ENCODE measurements at places on chromosomes 12 and 14.

DNA sequence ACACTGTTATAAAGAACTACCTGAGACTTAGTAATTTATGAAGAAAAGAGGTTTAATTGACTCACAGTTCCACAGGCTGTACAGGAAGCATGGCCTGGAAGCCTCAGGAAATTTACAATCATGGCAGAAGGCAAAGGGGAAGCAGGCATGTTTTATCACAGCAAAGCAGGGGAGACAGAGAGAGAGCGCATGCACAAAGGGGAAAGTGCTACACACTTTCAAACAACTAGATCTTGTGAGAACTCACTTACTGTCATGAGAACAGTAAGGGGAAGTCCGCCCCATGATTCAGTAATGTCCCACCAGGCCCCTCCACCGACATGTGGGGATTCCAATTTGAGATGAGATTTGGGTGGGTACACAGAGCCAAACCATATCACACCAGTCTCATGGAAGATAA, 313.9 kb downstream of the CACNA1C start:
- no peak for DNase-seq

GRCh38 chr14:64566651-64567122, 16.9 kb downstream of the PPP1R36 start:
- DNase-seq = no peak

- no peak for DNase-seq
Measured at GRCh38 chr14:72907886-72908285, 14.0 kb upstream of the DPF3 start.

DNA sequence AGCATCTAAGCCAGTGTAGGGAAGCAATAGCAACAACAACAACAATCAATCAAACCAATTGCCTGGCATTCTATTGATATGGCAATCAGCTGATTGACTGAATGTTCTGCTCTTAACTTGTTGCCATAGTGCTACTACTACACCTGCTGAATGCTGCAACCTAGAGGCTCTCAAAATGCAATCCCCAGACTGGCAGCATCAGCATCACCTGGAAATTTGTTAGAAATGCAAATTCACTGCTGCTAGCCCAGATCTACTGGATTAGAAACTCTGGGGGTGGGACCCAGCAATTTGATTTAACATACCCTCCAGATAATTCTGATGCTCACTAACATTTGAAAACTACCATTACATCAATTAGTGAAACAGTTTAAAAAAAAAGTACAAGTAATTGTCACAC, 363.6 kb downstream of the SNAPC1 start:
- no peak for DNase-seq

GRCh38 chr12:111074965-111075364, 154.6 kb upstream of the MYL2 start:
- DNase-seq = no peak

DNA sequence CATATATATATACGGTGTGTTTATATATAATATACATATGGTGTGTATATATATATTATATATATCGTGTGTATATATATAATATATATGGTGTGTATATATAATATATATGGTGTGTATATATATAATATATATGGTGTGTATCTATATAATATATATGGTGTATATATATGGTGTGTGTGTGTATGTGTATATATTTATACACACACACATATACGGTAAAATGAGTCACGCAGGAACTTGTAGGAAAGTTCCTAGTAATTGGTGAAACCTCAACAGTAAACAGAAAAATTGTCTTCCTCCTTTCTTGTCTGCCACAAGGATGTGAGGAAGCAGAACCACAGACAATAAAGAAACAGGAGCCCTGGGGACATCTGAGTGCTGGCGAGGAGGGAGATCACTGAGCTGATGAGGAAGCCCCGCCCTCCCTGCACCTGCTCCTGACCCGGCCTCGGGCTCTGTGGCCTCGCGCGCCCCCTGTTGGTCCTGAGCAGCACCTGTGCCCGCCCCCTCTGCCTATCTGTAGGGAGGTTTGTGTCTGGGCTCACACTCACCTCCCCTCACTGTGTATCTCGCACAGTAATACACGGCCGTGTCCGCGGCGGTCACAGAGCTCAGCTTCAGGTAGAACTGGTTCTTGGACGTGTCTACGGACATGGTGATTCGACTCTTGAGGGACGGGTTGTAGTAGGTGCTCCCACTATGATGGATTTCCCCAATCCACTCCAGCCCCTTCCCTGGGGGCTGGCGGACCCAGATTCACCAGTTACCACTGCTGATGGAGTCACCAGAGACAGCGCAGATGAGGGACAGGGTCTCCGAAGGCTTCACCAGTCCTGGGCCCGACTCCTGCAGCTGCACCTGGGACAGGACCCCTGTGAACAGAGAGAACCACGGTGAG, 1079.4 kb downstream of the TMEM121 start:
- peak; percentile 74 for DNase-seq

DNA sequence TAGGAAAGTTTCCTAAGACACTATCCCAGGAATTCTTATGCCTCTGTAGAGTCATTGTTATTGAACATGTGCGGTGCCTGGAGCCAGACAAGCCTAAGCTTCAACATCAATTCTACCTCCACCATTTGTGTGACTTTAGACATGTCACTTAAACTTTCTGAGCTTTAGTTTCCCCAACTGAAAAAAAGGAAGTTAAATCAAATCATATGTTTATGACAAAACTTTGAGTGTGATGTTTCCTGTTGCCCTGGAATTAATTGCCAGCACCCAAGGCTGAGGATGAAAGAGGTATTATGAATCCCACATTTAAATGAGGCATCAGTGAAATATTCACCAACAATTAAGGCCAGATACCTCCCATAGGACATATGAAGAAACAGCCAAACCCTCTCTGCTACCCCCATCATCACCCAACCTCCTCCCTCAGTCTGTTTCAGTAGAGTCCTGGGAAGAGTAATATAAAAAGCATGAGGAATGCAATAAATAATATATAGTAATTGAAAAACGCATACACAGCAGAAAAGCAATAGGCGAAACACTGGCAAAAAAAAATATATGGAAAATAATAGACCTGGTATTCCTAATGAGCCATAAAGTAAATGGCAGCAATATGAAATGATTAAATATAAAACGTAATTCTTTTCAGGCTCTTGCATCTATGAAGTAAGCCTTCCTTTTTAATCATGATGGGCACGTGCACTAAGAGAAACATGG, 182.0 kb upstream of the DCN start:
- DNase-seq = no peak

GRCh38 chr14:51473808-51474565, 177.7 kb upstream of the FRMD6 start:
- no peak for DNase-seq

- DNase-seq = no peak
Measured at GRCh38 chr12:28040246-28040645, 67.7 kb upstream of the PTHLH start.

GRCh38 chr14:71789005-71789404, 143.2 kb upstream of the RGS6 start:
- DNase-seq = no peak

- DNase-seq = no peak
Measured at GRCh38 chr12:124433879-124434278, 133.5 kb downstream of the NCOR2 start.

GRCh38 chr14:60722107-60722356, 2.1 kb downstream of the SIX4 start:
- DNase-seq = no peak

DNA sequence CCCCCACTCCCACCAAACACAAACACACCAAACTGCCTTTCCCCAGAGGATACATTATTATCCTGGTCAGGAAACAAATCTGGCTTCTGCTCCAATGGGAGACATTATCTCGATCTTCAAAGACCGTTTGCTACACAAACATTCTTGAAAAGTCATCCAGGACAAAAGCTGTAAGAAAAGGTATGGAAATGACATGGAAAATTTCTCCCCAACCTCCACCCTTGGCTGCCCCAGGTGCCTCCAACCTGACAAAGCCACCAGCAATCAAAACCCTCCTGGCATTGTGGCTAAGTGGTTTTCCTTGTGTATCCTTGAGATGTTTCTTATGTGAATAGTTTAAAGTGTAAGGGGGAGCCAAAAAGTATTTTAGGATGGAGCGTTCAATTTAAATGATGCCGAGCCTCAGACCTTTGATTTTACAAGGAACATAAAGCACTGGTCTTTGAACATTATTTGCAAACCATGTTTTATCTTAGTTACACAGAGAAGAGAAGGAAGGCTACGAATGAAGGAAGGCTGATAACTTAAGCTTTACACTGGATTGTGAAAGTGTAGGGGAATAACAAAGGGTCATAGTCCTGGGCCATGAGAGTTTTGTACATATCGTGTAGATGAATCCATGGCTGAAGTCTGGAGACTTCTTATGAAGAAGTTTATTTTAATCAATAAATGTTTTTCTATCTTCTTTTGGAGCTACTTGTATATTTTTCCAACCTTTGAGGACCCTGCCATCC, 418.9 kb upstream of the TMTC1 start:
- no peak for DNase-seq

DNA sequence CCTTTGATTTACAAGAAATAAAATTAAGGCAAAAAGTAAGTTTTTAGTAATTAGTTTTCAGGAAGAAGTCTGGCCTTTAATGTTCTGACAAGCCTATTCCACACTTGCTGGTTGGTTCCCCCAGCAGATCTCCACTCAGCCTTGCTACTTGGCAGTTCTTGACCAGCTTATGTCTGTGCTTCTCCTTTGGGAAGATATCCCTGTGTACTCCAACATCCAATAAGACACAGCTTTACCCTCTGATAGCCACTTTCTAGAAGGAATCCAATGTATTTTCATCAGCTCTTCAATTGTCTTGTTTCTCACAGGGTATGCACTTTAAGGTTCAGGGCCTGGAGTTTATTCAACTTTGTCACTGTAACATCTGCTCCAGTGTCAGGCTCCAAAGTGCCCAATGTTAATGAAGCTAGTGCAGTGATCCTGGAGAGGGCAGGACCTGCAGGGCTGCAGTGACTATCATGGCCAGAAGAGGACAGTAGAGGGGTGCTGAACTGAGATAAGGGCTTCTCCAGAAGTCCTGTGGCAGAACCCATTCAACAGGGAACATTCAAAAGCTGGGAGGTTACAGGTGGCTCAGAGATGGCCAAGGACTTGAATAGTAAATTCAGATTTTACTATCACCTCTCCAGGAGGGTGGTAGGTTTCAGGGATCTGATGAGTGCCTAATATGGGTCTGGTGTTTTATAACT, 22.9 kb downstream of the JKAMP start:
- DNase-seq = peak; percentile 48

GRCh38 chr12:116542345-116542956, 16.7 kb upstream of the MAP1LC3B2 start:
- no peak for DNase-seq

GRCh38 chr12:27220055-27220987, 23.8 kb upstream of the STK38L start:
- DNase-seq = no peak

- no peak for DNase-seq
Measured at GRCh38 chr14:32594766-32595165, 265.7 kb downstream of the AKAP6 start.

- DNase-seq = no peak
Measured at GRCh38 chr14:22289570-22289969, 299.5 kb downstream of the DAD1 start.

GRCh38 chr12:63302269-63302940, 151.4 kb upstream of the AVPR1A start:
- no peak for DNase-seq

- no peak for DNase-seq
Measured at GRCh38 chr12:105843561-105843960, 295.2 kb downstream of the NUAK1 start.

GRCh38 chr12:46005823-46006222, 15.4 kb upstream of the SCAF11 start:
- DNase-seq = no peak

GRCh38 chr12:90262251-90262650, 553.6 kb upstream of the ATP2B1 start:
- no peak for DNase-seq

- no peak for DNase-seq
Measured at GRCh38 chr14:29242755-29243754, 476.5 kb downstream of the FOXG1 start.

GRCh38 chr12:94621662-94622359, 28.5 kb downstream of the TMCC3 start:
- DNase-seq = peak; percentile 62

- DNase-seq = no peak
Measured at GRCh38 chr12:66959276-66959675, 280.4 kb upstream of the GRIP1 start.

- no peak for DNase-seq
Measured at GRCh38 chr14:99534863-99535262, 53.7 kb downstream of the CCNK start.

DNA sequence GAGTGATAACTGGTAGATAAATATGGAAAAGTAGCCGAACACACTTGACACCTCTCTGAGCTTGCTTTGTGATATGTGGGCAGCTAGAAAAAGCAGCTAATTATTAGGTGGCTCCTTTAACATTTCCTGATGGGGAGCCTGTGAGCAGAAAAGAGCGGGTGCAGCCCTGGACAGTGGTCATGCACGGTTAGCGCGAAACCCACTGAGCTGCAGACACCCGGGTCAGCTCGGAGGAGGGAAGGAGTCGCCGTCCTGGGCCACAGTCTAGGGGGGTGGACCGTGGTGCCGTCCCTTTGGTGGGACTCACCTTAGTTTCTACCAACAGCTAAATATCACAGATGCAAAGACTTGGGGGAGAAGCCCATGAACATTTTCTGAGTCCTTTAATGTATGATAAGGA, 6.6 kb downstream of the COA8 start:
- DNase-seq = no peak

- DNase-seq = no peak
Measured at GRCh38 chr12:513446-513845, 53.7 kb downstream of the B4GALNT3 start.

- no peak for DNase-seq
Measured at GRCh38 chr14:41343857-41344256, 262.8 kb upstream of the LRFN5 start.

- DNase-seq = peak; percentile 58
Measured at GRCh38 chr12:47717443-47718193, 7.7 kb downstream of the ENDOU start.

DNA sequence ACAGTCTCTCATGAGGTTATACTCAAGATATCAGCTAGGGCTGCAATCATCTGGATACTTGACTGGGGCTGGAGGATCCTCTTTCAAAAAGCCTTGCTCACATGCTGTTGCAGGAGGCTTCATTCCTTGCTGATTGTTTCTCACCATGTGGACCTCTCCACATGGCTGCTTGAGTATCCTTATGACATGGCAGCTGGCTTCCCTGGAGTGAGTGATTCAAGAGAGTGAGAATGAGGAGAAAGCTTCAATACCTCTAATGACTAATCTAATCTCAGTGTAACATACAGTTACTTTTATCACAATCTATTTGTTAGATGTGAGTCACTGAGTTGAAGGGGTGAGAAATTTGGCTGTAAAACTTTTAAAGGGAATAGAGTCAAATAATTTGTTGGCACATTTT, 14.4 kb upstream of the SDR39U1 start:
- no peak for DNase-seq

GRCh38 chr12:24879644-24880043, 69.3 kb downstream of the BCAT1 start:
- no peak for DNase-seq

GRCh38 chr12:9906873-9907272, 25.3 kb downstream of the CLEC2A start:
- peak; percentile 79 for DNase-seq

DNA sequence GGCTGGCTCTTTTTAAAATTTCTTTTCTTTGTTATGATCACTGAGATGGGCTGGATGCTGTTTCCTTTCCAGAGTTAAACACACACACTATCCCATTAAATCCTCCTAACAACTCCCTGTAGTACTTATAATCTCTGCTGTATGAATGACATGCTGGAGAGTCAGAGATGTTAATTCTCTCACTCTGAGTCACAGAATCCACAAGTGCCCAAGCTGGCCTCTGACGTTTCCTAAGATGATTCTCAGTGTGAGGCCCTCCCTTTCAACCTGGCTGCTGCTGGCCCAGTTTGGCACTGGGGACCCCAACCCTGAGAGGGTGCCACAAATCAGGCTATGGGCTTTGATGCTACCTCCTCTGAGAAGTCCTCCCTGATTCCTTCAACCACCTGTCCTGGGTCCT, 5.4 kb downstream of the NOS1 start:
- no peak for DNase-seq

Measured in CD4-positive, alpha-beta T cell treated with Interleukin-2 at 100 ng/mL for 4 hours (primary cell).